ENCODE measurements at places on chromosomes 5 and 9.

DNA sequence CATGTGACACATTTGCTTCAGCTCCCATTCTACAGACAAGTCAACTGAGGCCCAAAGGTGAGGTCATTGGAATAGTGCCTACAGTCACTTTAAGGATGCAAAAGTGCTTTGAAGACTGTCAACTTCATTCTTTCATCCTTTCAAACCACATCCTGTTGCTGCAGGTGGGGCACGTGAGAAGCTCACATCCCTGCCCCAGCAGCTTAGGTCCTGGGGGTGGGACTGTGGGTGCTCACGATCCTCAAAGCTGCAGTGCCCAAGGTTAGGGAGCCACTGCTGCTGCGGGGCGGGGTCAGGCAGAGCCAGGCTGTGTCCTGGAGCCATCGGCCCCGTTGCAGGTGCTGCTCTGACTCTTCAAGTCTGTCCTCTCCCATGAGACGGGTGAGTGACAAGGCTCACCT, 57.9 kb upstream of the IER5L start:
- DNase-seq = no peak

DNA sequence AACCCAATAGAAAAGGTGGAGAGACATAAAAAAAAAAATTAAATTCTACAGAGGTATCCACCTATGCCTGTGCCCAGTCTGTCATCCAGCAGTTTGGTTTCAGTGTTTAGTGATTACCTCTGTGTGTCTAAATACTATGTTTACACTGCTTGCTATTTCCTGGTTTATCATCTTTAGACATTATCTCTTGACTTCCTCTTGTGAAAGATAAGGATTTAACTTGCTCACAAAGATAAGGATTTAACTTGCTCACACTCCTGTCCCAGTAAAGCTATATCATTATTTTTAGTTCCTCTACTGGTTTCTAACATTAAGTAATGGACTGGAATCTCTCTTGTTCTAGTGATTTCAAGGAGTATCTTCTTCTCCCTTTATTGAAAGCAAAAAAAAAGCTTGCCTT, 53.9 kb upstream of the ZFR start:
- DNase-seq = no peak

GRCh38 chr5:160699301-160699700, 152.7 kb downstream of the ATP10B start:
- no peak for DNase-seq

GRCh38 chr9:445033-445432, 230.4 kb downstream of the DOCK8 start:
- peak; percentile 9 for DNase-seq

- DNase-seq = no peak
These were observed 810.3 kb downstream of the BRINP1 start for GRCh38 chr9:118558891-118559290.

DNA sequence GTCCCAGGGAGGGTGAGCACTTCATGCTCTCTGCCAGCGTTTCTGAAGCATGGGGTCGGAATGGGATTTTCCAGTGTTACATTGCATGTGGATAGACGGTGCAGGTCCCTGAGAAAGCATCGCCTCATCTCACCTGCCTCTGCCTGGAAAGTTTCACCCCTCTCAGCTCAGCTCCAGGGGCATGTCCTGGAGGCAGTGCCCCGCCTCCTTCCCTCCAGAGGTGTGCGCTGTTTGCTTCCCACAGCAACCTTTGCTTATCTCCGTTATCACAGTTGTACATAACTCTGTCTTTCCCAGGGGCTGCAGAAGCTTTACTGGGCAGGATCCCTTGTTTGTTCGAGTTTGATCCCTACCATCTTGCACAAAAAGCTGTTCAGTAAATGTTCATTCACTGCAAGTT, 10.7 kb upstream of the CREBRF start:
- no peak for DNase-seq

DNA sequence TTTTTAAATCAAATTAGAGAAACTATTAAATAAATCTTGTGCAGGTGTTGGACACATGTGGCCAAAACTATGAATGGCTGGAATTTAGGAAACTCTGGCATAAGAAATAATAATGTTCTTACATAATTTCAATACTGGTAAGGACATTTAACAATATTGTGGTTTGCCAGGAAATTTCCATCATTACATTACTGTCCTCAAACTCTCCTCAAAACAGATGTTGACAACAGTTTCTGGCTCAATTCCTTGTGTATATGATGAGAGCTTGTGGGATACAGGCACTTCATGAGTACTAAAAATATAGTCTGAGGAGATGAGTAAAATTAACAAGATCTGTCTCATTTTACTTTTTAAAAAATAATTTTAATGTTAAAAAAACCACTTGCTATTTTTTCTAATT, 27.9 kb downstream of the MCTP1 start:
- DNase-seq = no peak

DNA sequence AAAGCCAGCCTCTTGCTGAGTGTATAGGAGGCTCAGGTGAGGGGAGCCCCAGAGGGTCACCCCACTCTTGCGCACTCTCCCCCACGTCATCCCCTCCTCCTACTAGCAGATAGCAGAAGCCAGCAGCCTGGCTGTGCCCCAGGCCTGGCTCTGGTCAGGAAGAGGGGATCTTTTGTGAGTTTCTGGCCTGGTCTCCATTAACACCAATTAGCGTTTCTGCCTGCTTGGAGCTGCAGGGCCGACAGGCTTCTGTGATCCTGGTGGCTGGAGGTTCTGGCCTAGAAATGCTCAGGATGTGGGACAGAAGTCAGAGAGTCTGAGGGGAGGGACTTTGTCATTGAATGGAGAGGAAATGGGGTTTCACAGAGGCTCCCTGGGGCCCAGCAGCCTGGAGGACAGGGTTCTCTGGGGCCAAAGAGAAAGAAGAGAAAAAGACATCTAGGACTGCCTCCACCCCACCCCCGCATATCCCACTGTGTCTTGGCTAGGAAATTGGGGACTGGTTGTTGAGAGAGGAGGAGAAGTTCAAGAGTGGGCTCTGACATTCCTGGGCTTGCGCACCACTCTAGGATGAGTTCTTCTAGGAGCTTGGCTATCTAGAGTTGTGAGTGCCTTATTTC, 47.5 kb upstream of the ARAP3 start:
- DNase-seq = no peak

- peak; percentile 39 for DNase-seq
These were observed 9.9 kb upstream of the PLEKHG4B start for GRCh38 chr5:82097-82496.

- DNase-seq = no peak
These were observed 127.0 kb upstream of the GDNF start for GRCh38 chr5:37966871-37967270.

- peak; percentile 74 for DNase-seq
These were observed 11.2 kb downstream of the ROPN1L start for GRCh38 chr5:10452768-10453331.

DNA sequence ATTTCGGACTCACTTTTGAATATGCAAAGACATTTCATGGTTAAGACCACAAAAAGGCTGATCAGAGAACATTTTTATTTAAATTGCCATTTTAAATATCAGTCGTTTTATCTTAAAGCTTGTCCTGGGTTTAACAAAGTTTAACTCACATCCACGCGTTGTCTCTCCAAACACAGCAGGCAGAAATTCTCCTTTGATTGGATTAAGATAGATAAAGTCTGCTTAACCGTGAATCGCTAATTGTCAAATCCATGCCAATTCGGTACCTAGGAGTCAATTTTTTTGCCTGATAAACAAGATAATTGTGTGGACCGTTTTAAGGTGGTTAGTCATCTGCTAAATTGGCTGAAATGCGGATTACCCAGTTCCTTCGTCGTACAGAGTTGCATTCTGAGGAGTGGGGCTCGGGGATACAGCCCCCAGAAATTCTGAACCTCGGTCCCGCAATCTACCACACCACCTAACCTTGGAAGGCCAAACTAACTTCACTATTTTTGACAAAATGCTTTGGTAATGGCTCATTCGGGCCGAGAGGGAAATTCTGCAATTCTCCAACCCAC, 665 bp upstream of the BTF3 start:
- no peak for DNase-seq

- DNase-seq = no peak
These were observed 433.6 kb downstream of the CSNK1G3 start for GRCh38 chr5:123945548-123945947.

DNA sequence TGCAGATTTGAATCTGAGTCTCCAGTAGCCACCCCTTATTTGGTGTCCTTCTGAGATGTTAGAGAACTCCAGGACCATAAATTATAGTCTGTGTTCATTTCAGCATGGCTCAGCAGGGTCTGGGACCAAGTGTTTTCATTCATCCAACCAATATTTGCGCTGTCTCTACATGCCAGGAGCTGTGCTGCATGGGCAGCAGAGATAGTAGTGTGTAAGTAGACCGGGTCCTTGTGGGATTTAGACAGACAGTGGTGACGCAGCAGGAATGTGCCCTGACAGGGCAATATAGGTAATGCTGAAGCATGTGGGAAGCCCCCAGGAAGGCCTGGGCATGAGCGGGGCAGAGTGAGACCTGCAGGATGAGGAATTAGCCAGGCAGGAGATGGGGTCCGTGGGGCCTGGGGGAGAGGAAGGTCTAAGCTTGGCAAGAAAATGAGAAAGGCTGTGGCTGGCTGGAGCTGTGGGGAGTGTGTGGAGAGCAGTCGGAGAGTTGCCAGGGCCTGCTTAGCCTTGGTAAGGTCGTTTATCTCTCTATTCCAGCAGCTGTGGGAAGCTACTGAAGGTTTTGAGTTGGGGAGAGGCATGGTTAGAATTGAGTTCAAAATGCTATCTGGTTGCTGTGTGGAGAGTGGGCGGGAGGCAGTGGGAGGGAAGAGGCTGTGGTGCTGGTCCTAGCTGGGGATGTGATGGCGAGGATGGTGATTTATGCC, 16.8 kb downstream of the STXBP1 start:
- no peak for DNase-seq

GRCh38 chr9:69951411-69951810, 92.2 kb upstream of the MAMDC2 start:
- DNase-seq = peak; percentile 62

GRCh38 chr5:123549256-123549904, 37.4 kb downstream of the CSNK1G3 start:
- DNase-seq = no peak

DNA sequence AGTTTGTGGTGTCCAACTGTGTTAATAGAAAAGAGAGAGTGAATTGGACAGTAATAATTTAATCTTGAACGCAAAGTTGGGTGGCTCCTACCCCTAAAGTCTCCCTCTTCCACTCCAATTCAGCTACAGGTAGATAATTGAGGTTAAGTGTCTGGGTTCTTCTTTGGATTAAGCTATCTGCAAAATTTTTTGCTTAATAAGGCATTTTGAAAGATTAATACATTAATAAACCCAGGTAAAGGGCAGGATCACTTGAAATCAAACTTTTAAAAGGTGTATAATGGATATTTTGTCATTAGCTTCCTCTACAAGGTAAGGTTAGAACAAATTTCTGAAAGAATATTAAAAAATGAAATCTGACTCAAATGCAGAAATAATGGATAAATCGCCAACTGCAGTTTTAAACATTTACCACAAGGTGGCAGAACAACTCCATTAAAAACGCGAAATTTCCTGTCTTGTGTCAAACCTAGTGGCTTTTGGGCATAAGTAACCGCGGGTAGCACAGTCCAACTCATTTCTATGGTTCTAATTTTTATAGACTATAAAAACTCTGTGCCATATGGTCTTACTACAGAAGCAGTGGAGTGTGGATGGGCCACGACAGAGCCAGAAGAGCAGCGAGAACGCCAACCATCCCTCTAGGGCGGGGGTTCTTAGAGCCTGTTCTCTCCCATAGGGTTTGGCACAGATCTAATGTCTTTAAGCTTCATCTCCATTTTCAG, 276.5 kb downstream of the ARHGEF28 start:
- peak; percentile 12 for DNase-seq

GRCh38 chr9:83200531-83200930, 137.6 kb upstream of the RASEF start:
- no peak for DNase-seq

- no peak for DNase-seq
These were observed 12.4 kb downstream of the TNFAIP8 start for GRCh38 chr5:119368238-119368630.

GRCh38 chr5:154523104-154523503, 45.1 kb upstream of the HAND1 start:
- DNase-seq = no peak

DNA sequence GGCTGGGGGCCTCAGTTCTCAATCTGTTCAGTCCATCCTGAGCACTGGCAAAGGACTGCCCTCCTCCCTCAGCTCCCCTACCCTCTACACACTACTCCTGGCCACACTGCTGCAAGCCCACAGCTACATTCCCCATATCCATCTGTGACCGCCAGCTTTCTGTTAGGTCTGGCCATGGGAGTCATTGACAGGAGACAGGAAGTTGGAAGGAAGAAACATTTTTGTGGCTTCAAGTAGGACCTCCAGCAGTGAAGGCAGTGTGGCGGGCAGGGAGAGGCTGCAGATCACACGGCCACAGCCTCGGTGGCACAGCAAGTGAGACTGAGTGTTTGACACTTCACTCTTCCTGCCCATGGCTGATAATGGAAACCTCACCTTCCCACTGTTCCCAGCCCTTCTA, 55.9 kb downstream of the SECISBP2 start:
- DNase-seq = peak; percentile 55

DNA sequence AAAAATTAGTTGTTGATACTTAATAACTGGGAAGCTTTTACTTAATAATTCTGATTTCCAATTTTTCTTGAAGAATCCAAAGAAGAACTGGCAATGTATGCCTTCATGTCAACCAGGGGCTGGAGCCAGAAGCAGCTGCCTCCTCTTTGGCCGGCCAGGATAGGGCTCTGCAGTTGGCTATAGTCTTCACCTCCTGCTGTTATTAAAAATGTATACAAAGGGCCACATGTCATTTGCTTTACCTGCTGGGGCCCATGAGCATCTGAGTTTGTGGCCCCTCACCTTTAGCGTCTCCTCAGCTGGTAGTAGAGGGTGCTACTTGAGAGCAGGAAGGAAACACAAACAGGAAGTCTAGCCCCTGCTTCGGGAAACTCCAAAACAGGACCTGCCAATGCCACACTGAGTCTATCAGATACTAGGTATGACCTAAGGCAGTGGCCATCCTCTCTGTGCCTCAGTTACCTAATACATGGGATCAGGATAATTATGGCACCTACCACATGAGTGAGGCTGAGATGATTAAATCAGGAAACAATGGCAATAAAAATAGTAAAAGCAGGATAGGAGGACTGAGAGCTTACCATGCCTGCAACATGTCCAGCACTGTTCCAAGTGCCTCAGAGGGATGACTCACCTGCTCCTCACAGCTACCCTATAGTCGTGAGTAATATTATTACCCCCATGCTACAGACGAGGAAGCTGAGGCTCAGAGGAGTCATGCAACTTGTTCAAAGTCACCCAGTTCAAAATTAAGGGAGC, 21.3 kb downstream of the CCDC69 start:
- peak; percentile 40 for DNase-seq

DNA sequence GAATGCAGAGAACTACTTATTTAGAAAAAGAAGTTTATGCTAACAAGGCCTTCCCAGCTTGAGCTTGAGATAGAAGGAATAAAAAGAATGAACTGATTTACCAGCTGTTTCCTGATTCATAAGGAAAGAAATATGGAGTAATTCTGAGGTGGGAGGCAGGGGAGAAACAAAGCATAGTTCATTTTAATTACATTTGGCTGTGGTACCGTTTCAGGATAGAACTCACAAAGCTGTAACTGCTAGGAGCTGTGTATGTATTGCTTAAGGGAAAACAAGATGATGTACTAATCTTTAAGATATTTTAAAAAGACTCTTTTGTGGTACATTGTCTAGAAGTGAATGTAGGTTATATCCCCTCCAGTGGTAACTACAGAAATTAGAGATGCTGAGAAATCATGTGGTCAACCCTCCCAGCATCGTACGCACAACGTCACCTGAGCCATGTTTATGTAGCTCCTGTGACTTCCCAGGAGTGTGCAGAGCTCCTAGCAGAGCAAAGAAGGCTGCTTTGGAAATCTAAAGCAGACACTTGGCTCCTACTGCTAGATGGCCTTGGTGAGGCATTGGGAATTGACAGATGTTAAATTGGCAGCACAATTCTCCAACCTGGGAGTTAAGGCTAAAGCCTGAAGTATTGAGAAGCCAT, 208.3 kb upstream of the VLDLR start:
- DNase-seq = no peak

GRCh38 chr5:165495829-165496380, 1990.5 kb downstream of the MAT2B start:
- DNase-seq = no peak

Measured in brain microvascular endothelial cell (primary cell).